ENCODE measurements at places on chromosomes 2 and 18.

DNA sequence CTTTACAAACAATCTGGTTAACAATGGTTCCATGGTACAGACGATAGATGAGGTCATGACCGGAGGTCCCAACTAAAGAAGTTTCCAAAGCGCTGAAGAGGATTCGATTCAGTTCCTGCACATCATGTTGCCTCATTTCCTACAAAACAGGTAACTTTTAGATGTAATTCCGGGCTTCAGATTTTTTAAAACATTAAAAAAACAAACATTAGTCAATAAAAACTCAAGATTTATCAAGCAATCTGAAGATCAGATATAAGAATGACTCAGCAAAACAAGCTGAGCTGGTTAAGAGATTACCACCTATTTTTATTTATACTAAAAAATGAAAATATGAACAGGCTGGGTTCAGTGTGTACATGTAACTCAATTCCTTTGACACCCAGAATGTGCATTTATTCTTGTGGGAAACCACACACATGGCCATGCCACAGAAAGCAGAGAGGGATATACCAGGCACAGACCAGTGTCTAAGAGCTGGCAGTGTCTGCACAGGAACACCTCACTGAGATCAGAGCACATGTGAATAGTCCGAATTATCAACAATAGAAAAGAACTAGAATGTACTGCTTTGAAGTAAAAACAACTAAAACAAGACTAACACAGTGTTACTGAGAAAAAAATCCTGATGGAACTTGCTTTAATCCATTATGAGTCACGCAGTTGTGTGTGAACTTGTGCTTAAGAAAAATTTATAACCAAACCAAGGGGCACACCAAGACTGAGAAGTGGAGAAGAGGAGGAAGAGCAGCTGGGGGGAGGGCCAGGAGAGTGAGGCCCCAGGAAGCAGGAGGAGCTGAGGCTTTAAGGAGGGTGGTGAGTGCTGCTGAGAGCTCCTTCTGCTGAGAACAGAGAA lies 9.5 kb downstream of the USP40 start:
- no peak for DNase-seq

DNA sequence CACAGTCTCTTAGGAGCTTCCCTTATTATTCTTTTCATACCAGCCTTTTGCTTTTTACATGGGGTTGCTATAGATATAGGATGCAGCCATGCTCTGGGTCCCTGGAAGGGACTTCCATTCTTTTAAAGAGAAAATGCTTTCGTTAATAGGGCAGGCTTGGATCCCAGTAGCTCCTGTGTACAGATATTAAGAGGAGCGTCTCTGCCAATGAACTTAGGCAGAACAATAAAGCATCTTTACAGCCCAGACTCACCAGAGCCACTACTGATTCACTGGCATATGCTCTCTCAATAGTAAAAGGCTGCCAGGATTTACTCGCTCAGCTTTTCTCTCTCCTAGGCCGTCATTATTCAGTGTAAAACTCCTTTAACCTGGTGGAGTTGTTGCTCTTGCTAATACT lies 1385.4 kb upstream of the PIK3C3 start:
- DNase-seq = no peak

- DNase-seq = no peak
Observed at GRCh38 chr2:20823917-20824316, 1.0 kb upstream of the LDAH start.

DNA sequence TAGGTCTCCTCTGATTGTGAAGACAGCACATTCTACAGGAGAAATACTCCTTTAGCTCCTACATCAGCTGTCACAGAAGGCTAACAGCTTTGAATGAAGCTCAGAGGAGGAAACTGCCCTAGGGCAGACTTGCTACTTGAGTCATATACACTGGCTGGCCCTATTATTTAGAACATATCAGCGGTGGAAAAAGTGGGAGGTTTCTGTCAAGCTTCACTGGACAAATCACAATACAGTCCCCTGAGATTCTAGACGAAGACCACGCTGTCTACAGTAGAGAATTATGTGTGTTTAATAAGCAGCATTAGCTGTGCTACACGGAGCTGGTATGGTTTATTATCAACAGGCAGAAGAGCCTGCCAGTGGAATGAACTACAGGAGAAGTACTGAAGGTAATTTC lies 230.9 kb upstream of the FSIP2 start:
- no peak for DNase-seq

GRCh38 chr18:39711701-39712100 lies 2146.1 kb upstream of the CELF4 start:
- no peak for DNase-seq

GRCh38 chr18:24799176-24799575 lies 338.7 kb downstream of the HRH4 start:
- no peak for DNase-seq

GRCh38 chr2:2830576-2830975 lies 499.5 kb upstream of the MYT1L start:
- no peak for DNase-seq

GRCh38 chr2:104862058-104862941 lies 8.4 kb downstream of the POU3F3 start:
- no peak for DNase-seq

DNA sequence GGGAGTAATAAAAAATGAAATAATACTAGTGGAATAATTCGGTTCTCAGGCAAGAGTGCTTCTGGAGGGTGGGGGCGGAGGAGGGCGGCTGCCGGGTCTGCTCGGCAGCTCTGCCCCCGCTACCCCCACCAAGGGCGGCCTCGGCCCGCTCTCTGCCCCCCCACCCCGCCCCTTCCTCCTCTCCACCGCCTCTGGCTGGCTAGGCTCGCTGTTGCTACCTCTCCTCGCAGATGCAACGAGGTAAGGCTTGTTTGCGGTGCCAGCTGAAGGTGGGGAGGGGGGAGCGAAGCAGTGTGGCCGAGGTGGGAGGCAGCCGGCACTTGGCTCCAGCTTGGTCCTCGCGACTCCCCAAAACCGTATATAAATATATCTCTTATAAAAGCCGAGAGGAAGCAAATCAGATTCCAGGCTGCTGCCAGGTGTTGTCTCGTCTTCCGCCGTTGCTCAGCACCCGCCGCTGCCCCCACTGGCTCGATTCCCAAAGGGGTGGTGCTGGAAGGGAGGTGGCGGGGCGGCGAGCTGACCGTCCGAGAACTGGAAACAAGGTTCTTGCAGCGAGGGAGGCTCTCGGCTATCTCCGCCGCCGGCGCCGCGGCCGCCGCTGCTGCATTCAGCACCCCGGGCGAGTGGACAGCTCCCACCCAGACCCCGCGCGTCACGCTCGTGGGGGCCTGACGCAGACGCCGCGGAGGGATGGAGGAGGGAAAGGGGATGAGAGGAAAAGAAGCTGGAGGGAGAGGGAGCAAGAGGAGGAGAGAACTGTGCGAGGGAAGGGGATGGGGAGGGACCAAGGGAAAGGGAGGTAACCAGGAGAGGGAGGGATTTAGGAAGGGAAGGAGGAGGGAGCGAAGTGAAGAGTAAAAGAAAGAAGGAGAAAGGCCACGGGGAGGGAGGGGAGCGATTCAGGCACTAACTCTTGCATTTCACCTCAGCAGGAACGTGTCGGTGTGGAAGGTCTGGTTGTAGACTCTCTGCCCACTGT lies at the start of gene MARCHF4:
Gene MARCHF4, minus strand, starts transcription at position 763 of the 982 bp plus-strand sequence. CDS start 2,223 bp downstream, outside the sequence.
- DNase-seq = peak; percentile 39

DNA sequence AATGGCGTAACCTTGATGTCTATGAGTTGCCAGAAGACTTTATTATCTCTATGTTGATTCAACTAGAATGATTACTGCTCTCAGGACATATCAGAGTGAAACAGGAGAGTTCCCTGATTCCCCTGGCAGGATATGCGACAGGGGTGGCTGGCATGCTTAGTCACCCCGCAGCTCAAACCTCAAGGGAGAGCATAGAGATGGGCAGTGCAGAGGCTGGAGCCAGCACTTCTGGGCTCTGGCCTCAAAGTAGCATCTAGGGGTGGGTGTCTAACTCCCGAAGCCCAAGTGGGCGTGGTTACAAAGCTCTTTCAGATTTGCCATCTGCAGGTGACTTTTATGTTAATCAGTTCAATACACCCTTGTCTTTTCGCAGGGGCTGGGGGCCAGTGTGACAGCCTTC lies 391.6 kb downstream of the ADCYAP1 start:
- no peak for DNase-seq

DNA sequence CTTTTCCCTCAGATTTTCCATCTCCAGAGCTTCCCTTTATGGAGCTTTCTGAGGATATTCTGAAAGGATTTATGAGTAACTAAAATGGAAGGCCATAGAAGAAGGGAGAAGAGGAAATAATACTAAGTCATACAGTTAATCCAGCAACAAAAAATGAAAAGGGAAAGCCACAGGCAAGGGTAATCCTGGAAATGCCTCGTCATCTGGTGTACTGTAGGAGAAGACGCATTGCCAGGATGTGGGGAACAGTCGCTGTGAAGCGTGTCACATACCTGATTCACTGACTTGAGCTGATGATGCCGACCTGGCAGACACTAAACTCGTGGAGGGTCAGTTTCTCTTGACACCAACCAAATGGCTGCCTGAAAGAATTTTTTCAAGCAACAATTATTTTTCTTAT lies 34.7 kb upstream of the ALPP start:
- no peak for DNase-seq

DNA sequence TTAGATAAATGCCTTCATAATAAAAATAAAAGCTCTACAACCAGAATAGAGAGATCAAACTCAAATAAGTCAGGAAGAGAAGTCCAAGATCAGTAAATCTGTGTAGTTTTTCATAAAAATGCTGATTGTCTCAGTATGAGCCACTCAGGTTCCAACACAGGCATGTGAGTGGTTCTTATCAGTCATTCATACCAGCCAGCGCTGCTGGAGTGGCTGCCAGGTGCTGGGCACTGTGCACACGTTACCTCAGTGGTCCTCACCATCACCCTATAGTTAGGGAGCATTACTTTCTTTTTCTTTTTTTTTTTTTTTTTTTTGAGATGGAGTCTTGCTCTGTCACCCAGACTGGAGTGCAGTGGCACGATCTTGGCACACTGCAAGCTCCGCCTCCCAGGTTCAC lies 23.8 kb downstream of the CNDP1 start:
- DNase-seq = no peak

- no peak for DNase-seq
Observed at GRCh38 chr2:21727101-21727500, 603.3 kb downstream of the TDRD15 start.

Data from activated T-cell treated with anti-CD3 and anti-CD28 coated beads for 24 hours (primary cell).